ENCODE measurements at places on chromosomes 4 and X.
A peak's percentile ranks its signal among the peaks of the same experiment; 100 is the strongest.

DNA sequence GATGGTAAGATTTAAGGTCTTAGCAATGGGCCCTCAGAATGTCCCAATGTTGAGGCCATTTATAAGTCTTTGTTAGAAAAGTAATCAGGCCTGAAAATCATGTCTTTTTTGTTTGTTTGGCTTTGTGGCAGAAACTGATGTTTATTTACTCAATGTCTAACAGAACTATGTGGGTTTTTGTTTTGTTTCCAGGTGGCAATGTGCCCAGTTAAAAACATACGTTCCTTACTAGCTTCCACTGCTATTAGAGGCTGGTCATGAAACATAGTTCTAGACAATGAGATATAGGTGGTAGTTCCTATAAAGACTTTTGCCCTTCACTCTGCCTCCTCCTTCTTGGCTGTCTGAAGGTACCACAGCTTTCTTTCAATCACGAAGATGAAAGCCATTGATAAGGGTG, 108.8 kb downstream of the C4orf51 start:
- DNase-seq: no peak

- peak; percentile 62 for DNase-seq
Observed at GRCh38 chrX:140766024-140766611, 56.6 kb downstream of the LINC00632 start.

- DNase-seq: no peak
Observed at GRCh38 chrX:131308980-131309379, 19.9 kb upstream of the IGSF1 start.

- DNase-seq: no peak
Observed at GRCh38 chr4:41287852-41288251, 31.1 kb downstream of the UCHL1 start.

- no peak for DNase-seq
Observed at GRCh38 chr4:152247271-152247975, 288.5 kb downstream of the FBXW7 start.

- no peak for DNase-seq
Observed at GRCh38 chrX:31265383-31265782, 193.5 kb upstream of the FTHL17 start.

DNA sequence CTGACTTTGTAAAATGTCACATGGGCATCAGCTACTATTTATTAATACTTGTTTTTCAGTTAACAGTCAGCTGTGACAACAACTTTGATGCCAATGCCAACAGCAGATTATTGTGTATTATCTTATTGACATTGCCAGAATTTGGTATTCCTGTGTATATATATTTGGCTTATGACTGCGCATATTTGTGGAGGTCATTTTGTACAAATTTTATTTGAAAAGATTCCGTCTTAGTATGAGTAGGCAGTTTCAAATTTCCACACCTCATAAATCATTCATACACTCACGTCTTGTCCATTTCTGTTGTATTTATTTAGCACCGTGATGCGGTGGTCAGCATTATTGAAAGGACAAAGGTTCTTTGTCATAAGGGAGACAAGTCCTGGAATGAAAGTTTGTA, 558.2 kb upstream of the NDST4 start:
- DNase-seq: no peak

GRCh38 chrX:37871626-37872302, 24.4 kb upstream of the DYNLT3 start:
- DNase-seq: peak; percentile 54

- no peak for DNase-seq
Observed at GRCh38 chr4:83219344-83220331, 65.0 kb downstream of the COQ2 start.

DNA sequence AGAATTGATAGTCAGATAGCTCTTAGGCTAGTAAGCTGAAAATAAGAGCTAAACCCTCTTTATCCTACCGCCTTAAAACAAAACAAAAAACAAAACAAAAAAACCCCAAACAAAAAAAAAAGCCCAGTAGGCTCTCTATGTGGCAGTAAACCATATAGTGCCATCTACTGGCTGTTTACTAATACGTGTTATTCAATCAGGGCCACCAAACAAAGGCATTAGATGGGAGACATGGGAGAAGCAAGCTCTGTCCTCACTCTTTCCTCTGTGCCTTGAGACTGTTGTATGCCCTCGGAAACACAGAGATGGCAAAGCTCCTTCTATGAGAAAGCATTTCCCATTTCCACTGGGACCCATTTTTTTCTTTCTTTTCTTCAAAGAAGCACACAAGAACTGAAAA, 148.8 kb upstream of the MID1 start:
- DNase-seq: peak; percentile 52

DNA sequence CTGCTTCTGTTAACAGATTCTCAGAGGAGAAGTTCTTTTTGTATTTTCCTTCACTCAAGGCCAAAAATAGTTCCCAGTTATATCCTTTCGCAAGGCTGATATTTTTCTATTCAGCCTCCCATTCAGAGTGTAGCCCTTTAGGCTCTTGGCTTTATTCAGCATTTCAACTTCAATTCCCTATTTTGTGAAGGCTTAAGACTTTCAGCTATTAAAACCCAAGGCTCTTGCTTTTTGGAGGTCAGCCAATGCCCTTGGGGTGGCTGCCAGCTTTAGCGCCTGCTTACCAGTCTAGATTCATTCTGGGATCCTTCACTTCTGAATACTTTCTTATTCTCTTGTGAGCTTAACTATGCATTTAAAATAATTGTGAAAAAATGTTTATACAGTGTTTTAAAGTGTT, 57.3 kb upstream of the ADGRA3 start:
- peak; percentile 16 for DNase-seq

DNA sequence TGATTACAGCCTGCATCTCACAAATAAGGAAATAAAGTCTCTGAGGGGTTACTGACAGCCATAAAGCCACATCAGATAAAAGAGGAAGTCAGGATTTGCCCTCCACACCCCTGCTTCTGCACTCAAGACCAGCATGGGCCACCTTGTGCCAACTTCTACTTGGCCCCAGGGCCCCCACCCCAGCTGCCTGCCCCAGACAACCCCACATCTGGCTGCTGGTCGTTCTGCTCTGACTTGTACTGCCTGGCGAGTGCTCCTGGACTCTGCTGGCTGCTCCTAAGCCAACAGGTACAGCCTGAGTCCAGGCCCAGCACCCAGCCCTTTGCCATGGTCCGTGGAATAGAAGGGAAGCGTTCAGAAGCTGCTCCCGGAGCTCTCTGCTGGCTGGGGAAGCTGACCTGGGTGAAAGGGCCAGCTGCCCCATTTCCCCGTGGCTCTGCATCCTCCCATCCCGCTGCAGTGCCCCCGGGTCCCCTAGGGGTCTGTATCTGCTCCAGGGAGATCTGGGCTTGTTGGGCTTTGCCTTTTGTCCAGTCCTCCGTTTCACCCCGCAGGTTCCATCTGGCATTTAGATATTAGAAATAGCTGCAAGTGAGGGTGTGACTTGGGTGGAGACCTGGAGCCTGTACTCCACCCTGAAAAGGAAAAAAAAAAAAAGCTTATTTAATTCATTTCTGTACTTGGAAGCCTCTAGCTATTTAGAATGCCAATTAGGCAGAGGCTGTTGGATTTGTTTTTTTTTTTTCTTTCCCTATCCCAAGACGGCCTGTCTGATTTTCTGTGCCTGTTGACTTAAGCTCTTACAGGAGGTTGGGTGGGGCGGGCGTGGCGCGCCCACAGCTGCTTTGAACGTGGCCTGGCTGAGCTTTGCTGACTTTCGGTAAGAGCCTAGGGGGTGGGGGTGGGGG, 194.7 kb downstream of the PTTG2 start:
- DNase-seq: peak; percentile 79

- no peak for DNase-seq
Observed at GRCh38 chr4:43394976-43395375, 502.5 kb downstream of the GRXCR1 start.

DNA sequence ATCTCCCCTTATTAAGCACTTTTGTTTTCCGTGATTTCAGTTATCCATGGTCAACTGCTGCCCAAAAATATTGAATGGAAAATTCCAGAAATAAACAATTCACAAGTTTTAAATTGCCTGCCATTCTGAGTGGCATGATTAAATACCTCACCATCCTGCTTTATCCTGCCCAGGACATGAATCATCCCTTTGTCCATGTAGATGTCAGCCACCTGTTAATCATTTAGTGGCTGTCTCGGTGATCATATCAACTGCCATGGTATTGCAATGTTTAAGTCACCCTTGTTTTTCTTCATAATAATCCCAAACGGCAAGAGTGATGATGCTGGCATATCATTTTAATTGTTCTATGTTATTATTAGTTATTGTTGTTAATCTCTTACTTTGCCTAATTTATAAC, 79.8 kb upstream of the LHFPL1 start:
- no peak for DNase-seq

DNA sequence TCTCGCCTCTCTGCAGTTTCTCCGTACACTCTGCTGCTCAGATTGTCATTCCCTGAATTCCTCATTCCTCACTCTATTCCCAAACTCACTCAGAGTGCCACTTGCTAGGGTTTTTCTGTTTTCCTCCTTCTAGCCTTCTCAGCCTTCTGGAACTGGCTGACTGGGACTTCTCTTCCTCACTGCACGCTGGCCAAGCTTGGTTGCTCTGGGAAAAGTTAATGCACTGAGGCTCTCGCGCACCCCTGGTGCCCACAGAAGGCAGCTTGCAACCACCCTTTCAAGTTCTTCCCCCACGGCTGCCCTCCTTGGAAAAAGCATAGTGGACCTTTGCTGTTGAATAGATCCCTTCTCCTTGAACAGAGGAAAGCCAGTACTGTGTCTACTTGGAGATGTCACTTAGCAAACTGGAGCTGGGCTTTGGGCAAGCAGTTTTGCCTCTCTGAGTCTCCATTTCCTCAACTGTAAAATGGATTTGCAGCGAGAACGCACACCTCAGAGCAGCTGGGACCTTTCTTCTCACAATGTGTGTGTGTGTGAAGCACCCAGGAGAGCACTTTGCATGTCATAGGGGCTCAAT, 6.0 kb upstream of the CCKAR start:
- no peak for DNase-seq

GRCh38 chr4:44722001-44722400, 4.4 kb downstream of the GNPDA2 start:
- no peak for DNase-seq

GRCh38 chrX:21975812-21976211, 35.3 kb downstream of the SMS start:
- peak; percentile 27 for DNase-seq

DNA sequence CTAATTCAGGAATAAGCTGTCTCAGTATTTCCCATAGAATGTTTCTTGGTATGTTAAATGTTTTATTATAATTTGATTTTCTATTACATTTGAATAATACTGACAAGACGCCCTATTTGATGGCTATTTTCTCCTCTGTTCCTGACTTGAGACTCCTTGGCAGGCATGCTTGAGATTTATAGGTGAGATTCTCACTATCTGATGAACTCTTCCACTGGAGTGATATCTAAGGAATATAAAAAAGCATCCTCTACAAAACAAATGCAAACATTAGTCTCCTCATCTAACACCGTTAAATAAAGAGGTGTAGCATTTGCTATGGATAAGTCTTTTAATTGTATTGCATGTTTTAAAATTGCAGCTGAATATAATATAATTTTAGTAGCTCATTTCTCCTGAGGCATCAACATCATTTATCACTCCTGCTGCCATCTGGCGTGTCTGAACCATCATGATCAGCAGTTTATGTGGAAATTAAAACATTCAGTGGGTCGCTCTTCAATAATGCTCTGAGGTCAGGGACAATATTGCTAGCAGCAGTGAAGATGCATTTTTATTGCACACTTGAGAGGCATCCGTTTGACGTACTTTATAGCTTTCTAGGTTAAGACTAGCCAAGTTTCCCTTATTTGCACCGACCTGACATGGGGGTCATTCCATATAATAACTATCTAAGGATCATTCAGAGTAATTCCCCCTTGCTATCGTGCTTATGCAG, 210.4 kb upstream of the GALNTL6 start:
- no peak for DNase-seq

- DNase-seq: no peak
Observed at GRCh38 chr4:137651128-137651527, 118.8 kb upstream of the PCDH18 start.

GRCh38 chrX:136195247-136195646, 47.9 kb downstream of the FHL1 start:
- DNase-seq: no peak

- no peak for DNase-seq
Observed at GRCh38 chr4:95410387-95410977, 138.3 kb downstream of the UNC5C start.

GRCh38 chrX:34873500-34874225, 68.9 kb upstream of the FAM47B start:
- DNase-seq: no peak
